SJCRH30 (cell line): ENCODE measurements at places on chromosomes 12 and 14.
A peak's percentile ranks its signal among the peaks of the same experiment; 100 is the strongest.

DNA sequence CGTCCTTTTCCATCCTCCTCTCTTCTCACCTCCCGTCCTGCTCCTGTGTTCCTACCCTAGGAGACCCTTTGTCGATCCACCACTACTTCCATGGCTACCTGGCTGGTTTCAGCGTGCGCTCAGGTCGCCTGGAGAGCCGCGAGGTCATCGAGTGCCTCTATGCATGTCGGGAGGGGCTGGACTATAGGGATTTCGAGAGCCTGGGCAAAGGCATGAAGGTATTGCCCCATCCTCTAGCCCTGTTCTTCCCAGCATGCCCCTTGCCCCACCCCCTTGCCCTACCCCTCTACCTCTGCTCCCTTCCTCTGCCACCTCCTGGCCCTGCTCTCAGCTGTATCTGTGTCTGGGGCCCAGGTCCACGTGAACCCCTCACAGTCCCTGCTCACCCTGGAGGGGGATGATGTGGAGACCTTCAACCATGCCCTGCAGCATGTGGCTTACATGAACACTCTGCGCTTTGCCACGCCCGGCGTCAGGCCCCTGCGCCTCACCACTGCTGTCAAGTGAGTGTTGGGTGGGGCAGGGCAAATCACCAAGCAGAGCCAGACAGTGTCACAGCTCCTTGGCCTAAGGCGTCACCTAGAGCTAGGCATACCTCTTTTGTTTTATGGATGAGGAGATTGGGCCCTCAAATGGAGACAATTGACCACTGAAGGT is 12.8 kb downstream of the CLSTN3 start:
- DNase-seq: no peak

- DNase-seq: no peak
Measured at GRCh38 chr14:105135700-105136395, 32.7 kb downstream of the JAG2 start.

- no peak for DNase-seq
Measured at GRCh38 chr14:88488081-88488480, 66.7 kb downstream of the PTPN21 start.

DNA sequence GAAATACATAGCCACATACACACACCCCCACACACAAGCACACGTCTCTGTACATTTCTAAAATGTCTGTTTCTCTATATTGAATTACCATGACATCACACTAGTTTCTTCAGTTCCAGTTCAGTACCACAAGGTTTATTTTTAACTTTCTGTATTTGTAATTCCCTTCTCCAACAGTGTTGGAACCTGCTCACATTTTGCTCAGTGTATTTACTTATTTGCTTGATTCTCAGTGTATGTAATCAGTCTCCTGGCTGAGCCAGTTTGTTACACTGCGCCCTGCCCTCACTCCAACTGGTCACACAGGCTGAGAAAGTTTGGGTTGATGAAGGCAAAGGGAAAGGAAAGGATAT is 67.1 kb downstream of the MON2 start:
- DNase-seq: no peak

DNA sequence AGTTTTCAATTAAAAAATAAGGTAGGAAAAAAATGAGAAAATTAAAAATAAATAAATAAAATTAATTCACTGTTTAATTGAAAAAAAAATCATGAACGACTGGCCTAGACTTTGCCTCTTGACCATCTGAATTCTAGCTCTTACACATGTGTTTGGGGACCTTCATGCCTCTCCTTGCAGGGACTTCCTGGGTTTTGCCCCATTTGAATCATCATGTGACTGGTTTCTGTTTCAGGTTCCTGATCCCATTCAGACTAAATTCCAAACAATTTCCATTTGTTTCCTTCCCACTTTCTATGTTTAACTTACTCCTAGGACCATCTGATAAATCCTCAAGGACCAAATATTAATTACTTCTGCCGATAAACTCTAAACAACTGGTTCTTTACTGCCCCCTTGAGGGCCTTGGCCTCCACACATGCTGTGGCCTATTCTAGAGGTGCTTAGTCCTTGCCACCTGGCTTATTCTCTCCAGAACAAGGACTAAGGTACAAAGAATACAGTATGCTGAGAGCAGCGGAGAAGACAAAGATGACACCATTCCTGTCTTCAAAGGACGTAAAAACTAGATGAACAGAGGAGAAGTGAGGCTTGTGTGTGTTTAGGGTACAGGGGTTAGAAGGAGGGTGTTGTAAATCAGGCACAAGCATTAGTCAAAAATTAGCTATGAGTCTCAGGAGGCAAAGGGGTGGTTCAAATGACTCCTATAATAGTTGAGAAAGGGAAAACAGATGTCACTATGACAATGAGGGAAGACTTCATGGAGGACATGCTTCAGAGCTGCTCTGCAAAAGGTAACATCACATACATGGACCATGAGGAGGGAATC is 125.8 kb upstream of the AVPR1A start:
- peak; percentile 32 for DNase-seq
